Activated CD8-positive, alpha-beta memory T cell treated with anti-CD3 and anti-CD28 coated beads, Interleukin-2, amount 10 ng/mL, durations not matched to agents 7 days and 5 days (primary cell): ENCODE measurements at places on chromosomes 1 and 21.

DNA sequence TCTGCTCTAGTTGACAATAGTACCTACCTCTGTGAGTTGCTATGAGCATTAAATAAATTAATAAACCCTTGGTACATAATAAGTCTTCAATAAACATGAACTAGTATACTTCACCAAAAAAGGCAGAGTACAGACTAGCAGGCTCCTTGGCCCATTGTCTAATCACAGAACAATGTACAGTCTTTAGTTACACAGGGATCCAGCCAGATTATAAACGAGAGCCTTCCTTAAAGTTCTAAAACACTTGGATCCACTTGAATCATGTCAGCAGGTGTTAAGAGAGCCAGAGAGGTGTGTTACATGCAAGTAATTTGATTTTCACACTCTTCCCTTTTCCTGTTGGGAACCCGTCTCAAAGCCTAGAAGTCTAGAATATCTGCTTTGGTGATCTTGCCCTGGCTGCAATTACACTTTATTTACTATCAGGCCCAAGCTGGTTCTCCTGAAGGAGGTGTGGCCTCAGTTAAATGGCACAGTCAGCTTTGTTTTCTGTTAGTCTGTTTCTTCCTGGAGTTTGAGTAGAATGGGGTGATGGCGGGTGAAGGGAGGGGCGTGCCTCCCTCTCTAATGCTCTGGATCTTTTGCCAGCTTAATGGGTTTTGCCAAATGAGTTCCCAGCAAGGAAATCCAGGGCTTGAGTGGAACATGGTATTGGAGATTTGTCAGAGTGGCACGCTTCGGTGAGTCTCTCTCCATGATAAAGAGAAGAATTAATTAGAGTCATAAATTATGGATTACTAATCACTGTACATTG, 570.9 kb upstream of the CAMK1G start:
- no peak for DNase-seq

DNA sequence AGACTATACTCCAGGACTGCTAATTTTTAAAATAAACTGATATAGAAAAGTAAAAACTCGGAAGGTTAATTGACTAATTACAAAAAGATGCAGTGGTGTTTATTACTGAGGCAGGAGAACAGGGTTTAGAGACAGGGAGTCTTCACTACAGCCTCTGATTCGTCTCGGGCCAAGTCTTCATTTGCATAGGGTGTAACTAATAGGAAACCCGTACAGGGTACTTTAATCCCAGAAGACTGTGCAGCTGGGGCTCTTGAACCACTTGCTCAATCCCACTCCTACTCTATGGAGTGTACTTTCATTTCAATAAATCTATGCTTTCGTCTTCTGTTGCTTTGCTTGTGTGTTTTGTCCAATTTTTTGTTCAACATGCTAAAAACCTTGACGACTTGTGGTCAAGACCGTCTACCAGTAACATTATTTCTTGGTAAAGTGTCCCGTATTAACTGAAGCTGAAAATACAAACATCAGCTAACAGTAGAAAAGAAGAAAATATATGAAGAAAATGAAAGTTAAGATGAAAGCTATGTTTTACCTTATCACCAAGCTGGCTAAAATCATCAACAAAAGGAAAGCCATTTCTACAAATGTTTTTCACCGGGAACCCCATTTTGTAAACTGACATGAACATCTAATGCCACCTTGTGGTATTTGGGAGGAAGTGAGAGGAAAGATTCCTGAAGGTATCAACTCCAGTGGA, 8.0 kb downstream of the SDHB start:
- DNase-seq, result no peak

GRCh38 chr21:37219761-37220432, 47.2 kb downstream of the VPS26C start:
- DNase-seq, result peak; percentile 53

GRCh38 chr1:188325211-188325610, 1496.5 kb downstream of the PLA2G4A start:
- DNase-seq, result no peak

- DNase-seq, result no peak
Observed at GRCh38 chr1:33010932-33011731, 25.6 kb downstream of the AK2 start.

GRCh38 chr1:53076721-53077598, 14.9 kb downstream of the PODN start:
- no peak for DNase-seq

DNA sequence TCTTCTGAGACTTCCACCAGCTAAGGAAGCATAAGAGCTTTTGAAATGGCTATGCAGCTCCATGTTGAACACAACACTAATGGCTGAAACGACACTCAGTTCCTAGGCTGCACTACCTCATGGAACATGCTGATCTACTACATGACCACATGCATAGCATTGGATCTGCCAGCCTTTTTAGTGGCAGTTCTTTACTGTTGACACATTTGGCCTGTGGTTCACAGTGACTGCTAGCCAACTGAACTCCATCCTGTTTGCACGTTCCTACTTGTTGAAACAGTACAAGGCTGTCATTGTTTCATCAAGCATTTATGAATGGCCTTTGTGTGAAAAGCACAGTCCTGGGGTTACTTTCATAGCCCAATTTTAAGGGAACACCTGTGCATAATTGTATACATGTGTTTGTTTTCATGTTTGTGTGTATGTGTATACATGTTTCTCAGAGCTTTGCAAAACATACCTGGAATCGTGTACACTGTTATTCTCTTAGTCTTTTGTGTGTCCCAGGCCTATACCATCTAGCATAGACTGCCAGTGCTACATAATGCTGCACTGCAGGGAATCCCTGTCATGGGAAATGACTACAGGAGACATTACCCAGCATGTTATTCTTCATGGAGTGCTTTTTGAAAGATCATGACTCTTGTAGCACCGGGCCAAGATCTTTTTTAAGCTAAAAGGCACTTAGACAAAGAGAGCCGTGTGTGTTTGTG, 179.6 kb upstream of the ESRRG start:
- DNase-seq, result no peak

DNA sequence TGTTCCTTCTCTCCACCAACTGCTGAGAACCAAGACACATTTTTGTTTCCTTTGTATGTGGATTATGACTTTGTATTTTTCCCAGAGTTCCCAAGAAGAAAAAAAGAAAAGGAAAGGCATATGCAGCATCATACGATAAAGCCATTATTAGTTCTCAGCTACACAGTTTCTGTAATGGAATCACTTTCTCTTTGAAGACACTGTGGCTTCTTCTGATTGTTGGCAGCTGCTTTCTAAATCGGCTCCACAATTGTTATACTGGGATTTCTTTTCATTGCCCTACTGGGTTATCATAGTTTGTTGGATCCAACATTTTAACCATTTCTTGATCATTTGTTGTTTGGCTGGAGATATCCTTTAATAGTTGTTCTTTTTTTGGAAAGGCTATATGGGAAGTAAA, 89.5 kb upstream of the HIVEP3 start:
- DNase-seq, result no peak

GRCh38 chr21:42515708-42516502, 2.3 kb downstream of the SLC37A1 start:
- no peak for DNase-seq
